Stimulated activated CD4-positive, alpha-beta T cell treated with anti-CD3 and anti-CD28 coated beads, Interleukin-2, amount 100 ng/mL, for 24 hours (primary cell): ENCODE measurements at places on chromosomes 5 and 9.

DNA sequence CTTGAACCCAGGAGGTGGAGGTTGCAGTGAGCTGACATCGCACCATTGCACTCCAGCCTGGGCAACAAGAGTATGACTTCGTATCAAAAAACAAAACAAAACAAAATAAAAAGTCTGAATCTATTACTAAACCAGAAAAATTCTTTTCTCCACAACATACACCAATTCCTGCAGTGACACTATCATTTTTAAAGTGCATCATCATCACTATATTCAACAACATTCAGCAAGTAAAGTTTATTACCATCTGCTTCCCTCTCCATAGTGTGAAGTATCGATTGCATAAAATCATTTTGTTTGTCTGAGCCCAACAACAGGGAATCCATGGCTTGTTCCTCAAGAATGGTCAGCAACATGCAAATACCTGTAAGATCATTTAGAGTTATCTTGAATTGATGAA is 20.4 kb downstream of the SETX start:
- no peak for DNase-seq

DNA sequence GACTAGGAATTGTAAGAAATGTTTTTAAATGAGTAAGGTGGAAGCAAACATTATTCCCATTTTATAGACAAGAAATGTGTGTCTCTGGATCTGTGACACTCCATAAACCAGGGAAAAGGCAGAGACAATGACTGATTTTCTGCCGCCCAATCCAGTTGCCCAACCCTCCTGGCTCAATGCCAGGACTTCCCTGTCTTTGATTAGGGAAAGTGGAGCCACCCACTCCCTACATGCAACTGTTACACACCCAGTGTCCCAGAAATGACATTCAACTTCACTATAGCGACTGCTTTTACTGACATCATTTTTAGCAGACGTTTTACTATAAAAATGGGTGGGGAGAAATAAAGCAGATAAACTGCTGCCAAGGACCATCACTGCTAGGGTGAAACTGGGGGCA is 79.7 kb downstream of the THBS4 start:
- no peak for DNase-seq

DNA sequence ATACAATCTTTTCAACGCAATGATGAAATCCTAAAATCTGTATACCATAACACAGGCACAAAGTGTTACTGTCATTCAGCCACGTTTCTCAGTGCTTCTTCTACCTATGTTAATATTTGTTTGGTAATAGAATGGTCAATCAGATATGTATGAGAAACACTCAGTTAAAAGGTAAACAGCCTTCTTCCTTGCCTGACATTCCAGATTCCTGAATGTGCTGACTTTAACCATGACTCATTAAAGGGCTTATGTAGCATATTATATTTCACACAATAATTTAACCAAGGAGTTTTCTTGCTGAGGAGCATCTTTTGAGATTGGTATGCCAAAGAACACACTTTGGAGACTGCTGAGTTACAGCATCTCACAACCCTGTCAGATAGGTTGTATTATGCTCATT is 187.6 kb downstream of the CETN3 start:
- DNase-seq: no peak

- DNase-seq: no peak
These were observed 52.5 kb downstream of the ZFAND5 start for GRCh38 chr9:72312386-72312987.

DNA sequence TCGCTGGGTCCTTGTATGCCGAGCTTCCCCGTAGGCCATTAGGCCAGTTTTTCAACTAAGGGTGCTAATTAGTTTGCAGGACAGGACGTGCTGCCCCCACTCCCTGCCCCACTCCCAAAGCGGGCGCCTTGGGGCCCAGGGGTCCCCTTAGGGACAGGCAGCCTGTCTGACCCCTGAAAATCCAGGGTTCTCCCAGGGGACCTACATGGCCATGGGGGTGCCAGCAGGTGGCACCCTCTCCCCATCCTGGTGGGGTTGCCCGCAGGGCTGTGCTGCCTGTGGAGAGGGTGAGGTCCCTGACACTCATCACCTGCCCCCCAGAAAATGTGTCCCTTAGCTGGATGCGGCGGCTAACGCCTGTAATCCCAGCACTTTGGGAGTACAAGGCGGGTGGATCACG is 8.5 kb upstream of the CCDC187 start:
- DNase-seq: peak; percentile 56

- no peak for DNase-seq
These were observed 50.4 kb upstream of the ZNF354A start for GRCh38 chr5:178780581-178781498.

- no peak for DNase-seq
These were observed 165.3 kb downstream of the TMEM167A start for GRCh38 chr5:82911910-82912309.

- no peak for DNase-seq
These were observed 34.2 kb downstream of the THBS4 start for GRCh38 chr5:80069251-80069800.

- DNase-seq: no peak
These were observed 39.1 kb downstream of the WHRN start for GRCh38 chr9:114465906-114466900.

DNA sequence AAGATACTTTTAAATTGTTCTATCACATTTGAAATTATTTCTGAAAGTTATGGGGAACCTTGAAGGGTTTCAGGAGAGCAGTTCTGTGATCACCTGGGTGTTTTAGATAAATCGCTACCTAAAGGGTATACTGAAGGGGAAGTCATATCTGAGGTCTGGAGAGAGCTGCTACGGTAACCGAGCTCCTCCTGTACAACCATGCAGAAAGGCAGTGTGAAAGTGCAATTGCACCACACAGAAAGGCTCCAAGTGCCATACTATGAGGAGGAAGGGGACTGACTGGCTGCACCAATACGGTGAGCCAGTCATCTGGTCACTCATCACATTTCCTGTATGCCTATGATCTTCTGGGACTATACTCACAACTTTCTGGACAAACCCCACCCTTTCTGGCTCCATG is 241.4 kb upstream of the SLC24A2 start:
- no peak for DNase-seq

- no peak for DNase-seq
These were observed 18.6 kb downstream of the ANXA6 start for GRCh38 chr5:151139015-151139414.

- DNase-seq: no peak
These were observed 386.0 kb downstream of the SPOCK1 start for GRCh38 chr5:137113161-137113560.

DNA sequence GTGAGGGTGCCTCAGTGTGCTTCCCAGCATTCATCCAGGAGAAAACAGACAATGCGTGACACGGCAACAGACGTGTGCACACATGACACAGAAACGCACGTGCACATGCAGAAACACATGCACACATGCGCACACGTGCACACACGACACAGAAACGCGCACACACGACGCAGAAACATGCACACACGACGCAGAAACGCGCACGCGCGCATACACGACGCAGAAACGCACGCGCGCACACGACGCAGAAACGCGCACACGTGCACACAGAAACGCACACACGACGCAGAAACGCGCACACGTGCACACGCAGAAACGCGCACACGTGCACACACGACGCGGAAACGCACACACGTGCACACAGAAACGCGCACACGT is 16.5 kb downstream of the TPPP start:
- no peak for DNase-seq

DNA sequence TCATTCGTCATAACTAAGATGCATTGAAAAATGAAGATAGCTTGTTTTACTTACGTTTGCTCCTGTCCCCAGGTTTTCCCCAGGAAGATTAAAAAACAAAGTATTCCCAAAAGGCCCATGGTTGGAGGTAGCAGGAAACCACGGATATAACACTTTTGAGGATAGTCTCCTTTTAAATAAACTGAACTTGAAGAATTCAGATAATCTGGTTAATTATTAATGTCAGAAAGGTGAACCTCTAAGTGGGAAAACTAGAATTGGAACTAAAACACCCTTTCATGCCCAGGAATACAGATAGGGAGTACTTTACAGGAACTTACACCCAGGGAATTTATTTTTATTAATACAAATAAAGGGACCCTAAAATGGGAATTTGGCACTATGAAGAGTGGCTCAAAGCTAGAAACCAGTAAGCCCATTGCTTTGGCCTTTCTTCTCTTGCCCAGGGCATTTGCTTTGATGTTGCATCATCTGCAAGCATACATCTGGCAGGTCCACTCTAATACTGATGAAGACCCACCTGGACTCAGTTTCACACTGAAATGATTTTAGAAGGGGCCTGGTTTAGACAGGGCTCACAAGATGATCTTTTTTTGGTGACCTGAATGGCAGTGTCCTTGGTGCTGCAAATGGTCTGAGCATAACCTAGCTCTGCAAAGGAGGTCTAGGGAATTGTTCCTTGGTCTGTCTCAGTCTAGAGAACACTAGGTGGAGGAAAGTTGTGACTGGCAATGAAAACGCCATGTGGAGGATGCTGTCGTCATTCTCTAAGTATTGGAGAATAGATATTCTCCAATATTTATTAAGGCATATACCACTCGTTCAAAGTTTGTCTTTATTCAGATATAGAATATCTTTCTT is at the start of gene C5:
C5 (minus strand) TSS at position 148 of the 861 bp plus-strand sequence; CDS start at position 119, 29 bp downstream.
- DNase-seq: no peak

GRCh38 chr5:115844321-115844817 is 2.6 kb downstream of the AP3S1 start:
- no peak for DNase-seq

DNA sequence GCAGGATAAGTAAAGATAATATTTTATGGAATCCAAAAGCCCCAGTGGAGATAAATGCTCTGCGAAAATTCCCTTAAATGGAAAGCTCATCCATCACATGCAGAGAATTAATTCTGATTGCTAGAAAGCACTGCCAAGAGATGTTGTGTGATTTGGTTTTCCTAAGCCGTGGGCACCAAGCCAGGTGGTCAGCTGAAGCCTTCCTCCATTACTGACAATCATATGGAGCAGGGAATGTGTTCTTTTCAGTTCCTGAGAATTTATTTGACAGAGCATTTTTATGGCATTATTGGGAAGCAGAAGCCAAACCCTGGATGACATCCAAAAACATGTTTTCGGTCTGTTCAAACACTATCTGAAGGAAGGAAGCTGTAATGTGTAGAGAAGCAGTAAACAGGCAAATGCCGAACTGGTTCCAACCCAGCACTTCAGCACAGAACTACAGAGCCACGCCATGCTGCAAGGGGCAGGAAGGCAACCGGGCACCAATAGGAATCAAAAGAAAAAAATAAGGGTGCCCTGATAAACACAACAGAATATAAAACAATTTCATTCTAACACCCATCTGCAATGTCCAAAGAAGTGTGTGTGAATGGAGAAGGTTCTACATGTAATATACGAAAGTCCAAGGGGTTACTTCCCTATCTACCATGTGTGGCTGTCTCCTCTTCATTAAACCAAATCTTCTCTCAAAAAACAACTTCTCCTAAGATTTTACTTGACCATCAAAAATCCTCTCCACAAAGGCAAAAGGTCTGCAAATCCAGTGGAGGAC is 12.3 kb downstream of the ARSB start:
- no peak for DNase-seq

GRCh38 chr9:33440204-33440603 is 7.2 kb downstream of the AQP3 start:
- no peak for DNase-seq

DNA sequence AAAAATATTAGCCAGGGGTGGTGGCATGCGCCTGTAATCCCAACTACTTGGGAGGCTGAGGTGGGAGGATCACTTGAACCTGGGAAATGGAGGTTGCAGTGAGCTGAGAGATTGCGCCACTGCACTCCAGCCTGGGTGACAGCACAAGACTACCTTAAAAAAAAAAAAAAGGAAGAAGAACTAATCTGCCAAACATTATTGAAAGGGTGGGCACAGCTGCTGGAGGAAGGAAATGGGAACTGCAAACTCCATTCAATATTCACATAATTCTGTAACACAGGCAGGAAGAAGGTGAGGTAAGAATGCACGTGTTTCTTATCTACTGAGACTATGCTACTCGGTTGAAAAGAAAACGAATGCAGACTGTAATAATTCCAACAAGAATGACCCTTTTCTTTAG is 121.1 kb upstream of the GNA14 start:
- no peak for DNase-seq

GRCh38 chr5:81080809-81081460 is 120.8 kb downstream of the RASGRF2 start:
- DNase-seq: no peak

- DNase-seq: no peak
These were observed 61.0 kb downstream of the EHMT1 start for GRCh38 chr9:137679695-137680305.

DNA sequence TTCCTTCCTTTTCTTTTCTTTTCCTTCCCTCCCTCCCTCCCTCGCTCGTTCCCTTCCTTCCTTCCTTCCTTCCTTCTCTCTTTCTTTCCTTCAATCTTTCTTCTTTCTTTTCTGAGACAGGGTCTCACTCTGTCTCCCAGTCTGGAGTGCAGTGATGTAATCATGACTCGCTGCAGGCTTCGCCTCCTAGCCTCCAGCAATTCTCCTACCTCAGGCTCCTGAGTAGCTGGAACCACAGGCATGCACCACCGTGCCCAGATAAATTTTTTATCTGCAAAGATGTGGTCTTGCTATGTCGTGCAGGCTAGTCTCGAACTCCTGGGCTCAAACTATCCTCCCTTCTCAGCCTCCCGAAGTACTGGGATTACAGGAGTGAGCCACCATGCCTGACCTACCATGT is 81.4 kb downstream of the SPATA31C2 start:
- DNase-seq: no peak

DNA sequence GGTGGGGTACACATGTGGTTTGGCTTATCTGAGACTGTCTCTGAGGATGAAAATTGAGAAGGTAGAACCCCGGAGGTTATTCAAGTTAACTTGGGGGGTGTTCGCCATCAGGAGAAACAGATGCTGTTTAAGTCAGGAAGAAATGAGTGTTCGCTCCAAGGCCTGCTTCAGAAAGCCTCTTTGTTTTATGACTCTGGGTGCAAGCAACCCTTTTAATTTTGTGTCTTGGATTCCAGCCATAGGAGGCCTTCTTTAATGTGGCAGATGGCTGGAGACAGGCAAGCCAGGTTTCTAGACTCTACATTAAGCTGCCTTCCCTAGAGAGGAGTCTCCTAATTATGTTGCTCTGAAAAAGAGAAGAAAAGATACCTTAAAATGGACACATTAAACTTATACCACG is 4.2 kb upstream of the SMAD5 start:
- DNase-seq: no peak

- DNase-seq: no peak
These were observed 10.5 kb upstream of the MRNIP start for GRCh38 chr5:179869101-179869500.

- no peak for DNase-seq
These were observed 24.5 kb upstream of the LAMC3 start for GRCh38 chr9:130984521-130984920.

DNA sequence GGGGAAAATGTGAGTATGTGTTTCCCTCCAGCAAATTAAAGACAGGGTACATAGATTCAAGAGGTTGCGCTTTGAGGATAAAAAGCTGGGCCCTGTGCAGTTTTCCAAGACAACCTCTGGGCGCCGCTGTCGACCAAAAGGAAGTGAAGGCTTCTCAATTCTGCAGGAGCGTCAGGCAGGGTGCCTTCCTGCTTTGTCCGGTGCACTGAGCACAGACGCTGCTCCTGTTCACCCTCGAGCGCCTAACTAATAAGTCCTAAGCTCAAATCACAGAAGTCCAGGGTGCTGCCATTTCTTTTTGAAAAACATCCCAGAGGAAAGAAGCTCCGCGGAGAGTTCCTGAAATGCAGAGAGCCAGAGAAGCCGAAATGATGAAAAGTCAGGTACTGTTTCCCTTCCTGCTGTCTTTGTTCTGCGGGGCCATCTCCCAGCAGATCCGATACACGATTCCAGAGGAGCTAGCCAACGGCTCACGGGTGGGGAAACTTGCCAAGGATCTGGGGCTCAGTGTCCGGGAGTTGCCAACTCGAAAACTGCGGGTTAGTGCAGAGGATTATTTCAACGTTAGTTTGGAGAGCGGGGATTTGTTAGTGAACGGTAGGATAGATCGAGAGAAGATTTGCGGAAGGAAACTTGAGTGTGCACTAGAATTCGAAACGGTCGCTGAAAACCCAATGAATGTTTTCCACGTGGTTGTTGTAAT is at the start of gene PCDHGB1:
PCDHGB1 (plus strand) TSS at position 183 of the 703 bp plus-strand sequence; CDS start at position 345, 162 bp downstream.
- peak; percentile 27 for DNase-seq
